ENCODE measurements at places on chromosomes 3 and 15. TPM values are rescaled to one million over a fixed set of nuclear protein-coding genes. Genes with fewer than 3 reads are reported as not detected.

LRTM1 gene
- not detected for total RNA-seq

- no peak for DNase-seq
Measured at GRCh38 chr3:114418107-114418506, 124.3 kb downstream of the TIGIT start.

- DNase-seq: peak; percentile 22
Measured at GRCh38 chr3:126679318-126679751, 24.4 kb upstream of the TXNRD3 start.

- DNase-seq: no peak
Measured at GRCh38 chr15:39078026-39078425, 502.9 kb upstream of the THBS1 start.

DNA sequence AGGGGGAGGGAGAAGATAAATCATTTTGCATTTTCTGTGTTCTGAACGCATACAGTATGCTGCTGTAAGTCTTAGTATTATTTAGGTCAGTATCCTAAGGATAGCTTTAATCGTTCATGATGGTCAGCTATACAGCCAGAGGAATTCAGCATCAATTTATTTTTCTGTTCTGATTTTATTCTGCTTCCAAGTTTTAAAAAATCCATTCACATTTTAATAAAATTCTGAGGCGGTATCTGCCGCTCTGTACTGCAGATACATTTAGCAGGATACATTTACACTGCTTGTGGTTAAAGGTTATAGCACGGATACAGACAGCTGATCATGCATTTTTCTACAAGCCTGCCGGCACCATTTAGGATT lies 17.8 kb downstream of the ZBTB38 start:
- DNase-seq: no peak

DNA sequence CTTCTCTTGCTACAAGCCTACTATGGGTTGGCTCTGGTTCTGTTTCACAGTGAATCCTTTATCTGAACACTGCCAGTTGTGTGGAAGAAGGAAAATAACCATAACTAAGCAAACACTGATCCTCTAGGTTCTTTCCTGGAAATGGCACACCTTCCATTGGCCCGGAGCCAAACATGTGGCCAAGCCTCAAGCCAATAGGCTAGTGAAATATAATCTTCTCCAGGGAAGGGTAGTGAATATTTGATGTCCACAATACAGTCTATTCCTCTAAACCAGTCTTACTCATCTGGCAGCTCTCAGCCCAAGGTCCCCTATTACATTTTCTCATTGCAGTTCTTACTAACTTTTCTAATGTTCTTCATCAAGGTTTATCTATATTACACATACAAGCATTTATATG lies 921.3 kb downstream of the TUSC7 start:
- DNase-seq: no peak

DNA sequence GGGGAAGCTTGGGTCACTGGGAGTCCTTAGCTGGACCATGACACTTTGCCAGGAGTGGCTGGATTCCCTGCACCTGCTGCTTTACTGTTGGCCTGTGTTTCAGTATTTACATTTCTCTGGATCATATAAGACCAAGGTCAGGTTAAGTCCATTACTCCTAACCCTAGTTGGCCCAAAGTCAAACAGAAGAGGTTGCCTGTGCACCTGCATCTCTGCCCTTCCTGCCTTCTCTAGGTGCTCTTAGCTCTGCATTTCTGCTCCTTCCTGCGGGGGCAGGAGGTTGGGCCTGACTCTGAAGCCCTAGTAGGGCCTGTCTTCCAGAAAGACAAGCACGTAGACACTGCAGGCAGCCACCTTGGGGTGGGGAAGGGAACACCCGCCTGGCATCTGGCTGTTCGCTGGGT lies 124.3 kb downstream of the RPLP1 start:
- no peak for DNase-seq

- DNase-seq: peak; percentile 54
Measured at GRCh38 chr15:33132722-33133345, 61.7 kb downstream of the FMN1 start.

GRCh38 chr15:82930461-82930860 lies 22.1 kb downstream of the HOMER2 start:
- no peak for DNase-seq

PLCL2 gene
- 13.1 TPM for total RNA-seq

ANKRD34C gene
- total RNA-seq: not detected

DNA sequence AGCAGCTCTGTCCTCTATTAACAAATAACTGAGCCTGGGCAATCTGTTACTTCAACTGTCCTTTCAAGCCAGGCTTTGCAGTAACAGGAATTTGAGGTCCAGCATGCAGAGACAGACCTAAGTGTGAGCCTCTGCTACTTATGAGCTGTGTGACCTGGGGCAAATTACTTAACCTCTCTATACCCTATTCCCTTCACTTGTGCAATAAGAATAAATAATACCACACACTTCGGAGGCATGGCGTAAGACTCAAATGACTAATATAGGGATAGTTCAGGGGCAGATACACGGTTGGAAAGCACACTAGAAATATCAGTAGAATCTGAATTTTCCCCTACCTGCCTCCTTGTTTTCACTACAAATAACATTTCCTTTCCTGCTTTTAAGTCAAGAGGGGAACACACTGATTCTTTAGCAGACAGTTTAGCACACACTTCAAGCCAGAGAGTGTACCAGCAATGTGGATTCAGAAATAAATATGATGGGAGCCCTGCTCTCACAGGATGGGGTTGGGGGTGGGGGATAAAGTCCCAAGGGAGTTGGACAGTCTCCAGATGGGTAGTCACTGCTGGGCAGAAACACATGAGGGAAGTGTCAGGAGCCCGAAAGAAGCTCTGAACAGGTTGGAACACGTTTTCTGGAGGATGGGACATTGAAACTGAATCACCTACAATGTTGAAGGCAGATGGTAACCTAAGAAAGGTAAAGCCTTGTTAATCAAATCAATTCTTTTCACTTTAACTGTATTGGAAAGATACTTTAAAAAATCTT lies 61.8 kb upstream of the RBP1 start:
- DNase-seq: no peak

NAALADL2 gene
- 1.3 TPM for total RNA-seq

CCR3 gene
- not detected for total RNA-seq

RAB8B gene
- total RNA-seq: 26.1 TPM

DNA sequence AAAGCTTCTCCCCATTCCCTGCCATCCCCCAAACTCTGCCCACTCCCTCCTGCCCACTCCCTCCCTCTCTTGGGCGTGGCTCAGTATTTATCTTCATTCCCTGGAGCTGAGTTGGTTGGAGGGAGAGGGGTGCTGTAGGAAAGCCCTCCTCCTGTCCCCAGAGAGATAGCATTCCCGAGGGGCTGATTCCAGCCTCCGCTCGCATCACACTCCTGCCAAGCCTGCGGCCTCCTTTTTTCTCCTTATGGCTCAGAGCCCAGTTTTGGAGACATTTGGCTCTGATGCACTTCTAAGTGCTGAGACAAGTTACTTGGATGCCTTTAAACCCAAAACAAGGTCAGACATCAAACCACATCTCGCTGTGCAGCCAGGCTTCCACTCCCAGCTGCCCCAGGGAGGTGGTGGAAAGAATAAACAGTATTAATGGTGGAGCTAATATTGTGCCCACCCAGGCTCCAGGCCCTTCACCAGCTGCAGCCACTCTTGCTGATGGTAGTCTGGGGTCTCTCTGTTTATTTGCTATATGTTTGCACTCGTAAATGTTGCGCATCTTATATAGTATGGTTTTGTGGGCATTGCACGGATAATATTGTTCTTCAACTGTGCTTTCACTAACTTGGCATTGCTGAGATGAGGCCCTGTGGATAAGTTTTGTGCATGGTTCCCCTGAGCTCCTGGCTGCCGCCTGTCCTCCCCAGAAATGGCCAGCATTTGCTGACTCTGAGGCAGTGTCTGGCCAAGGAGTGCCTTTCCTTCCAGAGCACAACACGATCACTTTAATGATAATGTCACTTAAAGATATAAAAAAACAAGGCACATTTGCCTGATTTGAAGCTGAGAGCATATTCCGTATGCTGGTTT lies 157.2 kb downstream of the LRRC28 start:
- DNase-seq: no peak

- DNase-seq: no peak
Measured at GRCh38 chr15:52154896-52155865, 36.0 kb downstream of the GNB5 start.

NOX5 gene
- not detected for total RNA-seq

ANKUB1 gene
- total RNA-seq: not detected

- DNase-seq: no peak
Measured at GRCh38 chr3:151866711-151867410, 6.6 kb upstream of the SUCNR1 start.

DNA sequence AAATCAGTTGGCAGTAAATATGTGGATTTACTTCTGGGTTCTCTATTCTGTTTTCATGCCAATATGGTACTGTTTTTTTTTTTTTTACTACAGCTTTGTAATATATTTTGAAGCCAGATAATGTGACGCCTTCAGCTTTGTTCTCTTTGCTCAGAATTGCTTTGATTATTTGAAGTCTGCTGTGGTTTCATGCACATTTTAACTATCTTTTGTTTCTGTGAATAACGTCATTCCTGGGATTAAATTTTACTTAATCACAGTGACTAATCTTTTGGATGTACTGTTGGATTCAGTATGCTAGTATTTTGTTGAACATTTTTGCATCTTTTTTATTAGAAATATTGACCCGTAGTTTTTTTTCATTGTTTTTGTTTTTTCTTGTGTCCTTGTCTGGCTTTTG lies 576.5 kb downstream of the ZNF385D start:
- no peak for DNase-seq

CPNE9 gene
- total RNA-seq: not detected

- no peak for DNase-seq
Measured at GRCh38 chr15:96574782-96575181, 244.3 kb downstream of the NR2F2 start.

C3orf62 gene
- total RNA-seq: 2.3 TPM

STRA6 gene
- total RNA-seq: 0.48 TPM

- no peak for DNase-seq
Measured at GRCh38 chr3:113685956-113686721, 10.3 kb downstream of the USF3 start.

SLC15A2 gene
- total RNA-seq: 0.29 TPM

DNA sequence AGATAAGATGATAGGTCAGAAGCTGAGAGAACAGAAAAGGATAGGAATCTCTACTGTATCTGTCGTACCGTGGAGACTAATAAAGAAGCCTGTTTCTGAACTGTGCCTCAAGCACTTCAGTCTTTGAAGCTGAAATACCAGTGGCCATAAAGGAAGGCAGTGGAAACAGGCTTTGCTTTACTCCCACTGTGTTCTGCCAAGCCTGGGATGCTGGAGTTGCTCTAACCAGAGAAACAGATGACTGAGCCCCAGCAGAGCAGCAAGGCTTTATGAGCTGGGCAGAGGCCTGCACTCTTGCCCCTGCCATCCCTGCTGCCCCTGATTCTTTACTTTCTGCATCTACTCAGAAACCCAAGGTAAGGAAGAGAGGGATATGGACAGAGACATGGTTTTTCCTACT lies 89.4 kb downstream of the PDE8A start:
- no peak for DNase-seq

GRCh38 chr3:79729096-79729495 lies 38.7 kb downstream of the ROBO1 start:
- no peak for DNase-seq

SLC22A13 gene
- total RNA-seq: not detected

DNA sequence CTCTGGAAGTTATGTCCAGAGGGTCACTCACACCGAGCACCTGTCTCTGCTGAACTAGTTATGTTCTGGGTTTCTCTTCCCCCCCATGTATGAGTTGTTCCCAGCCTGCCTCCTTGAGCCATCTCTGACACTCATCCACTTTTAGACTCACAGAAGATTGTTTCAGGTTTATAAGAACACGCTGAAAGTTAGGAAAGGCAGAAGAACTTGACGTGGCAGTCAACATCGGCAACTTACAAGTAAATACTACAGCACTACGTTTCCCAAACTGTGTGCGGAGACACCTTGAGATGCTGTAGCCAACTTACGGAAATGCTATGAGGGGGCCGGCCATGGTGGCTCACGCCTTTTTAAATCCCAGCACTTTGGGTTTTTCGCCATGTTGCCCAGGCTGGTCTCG lies 318.0 kb downstream of the ZNF621 start:
- no peak for DNase-seq

CCDC39 gene
- total RNA-seq: not detected

TJP1 gene
- total RNA-seq: 142 TPM

MYLK gene
- total RNA-seq: 57.8 TPM

- no peak for DNase-seq
Measured at GRCh38 chr3:44068753-44069152, 172.9 kb upstream of the TOPAZ1 start.

TIMP4 gene
- not detected for total RNA-seq

Data from glomerular endothelial cell (primary cell).